NCI-H1092 treated with DMSO at 0.1 percent for 48 hours (cell line): ENCODE measurements at places on chromosomes 6 and 20.

- DNase-seq = no peak
Measured at GRCh38 chr6:131844243-131844841, 36.5 kb downstream of the ENPP1 start.

- DNase-seq = no peak
Measured at GRCh38 chr20:53890443-53891305, 179.7 kb downstream of the BCAS1 start.

GRCh38 chr6:104227508-104227907 is 632.2 kb downstream of the HACE1 start:
- no peak for DNase-seq

- DNase-seq = no peak
Measured at GRCh38 chr6:4377603-4378002, 242.2 kb upstream of the ECI2 start.

DNA sequence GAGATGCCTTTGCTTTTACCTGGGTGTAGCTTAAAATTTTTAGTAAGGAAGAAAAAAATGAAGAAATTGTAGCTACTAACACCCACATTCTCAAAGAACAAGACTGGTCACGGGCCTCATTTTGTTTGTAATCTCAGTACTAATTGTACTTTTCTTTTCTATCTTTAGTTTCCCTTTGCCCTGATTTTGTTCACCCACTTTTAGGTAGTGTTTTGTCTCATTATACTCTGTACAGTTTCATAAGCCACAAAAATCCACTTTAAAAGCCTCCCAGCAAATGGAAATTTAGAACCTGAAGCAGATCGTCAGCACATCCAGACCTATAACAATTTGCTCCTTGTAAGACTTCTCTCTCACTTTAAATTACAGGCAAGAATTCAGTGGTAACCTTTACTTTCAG is 43.3 kb downstream of the TP53INP2 start:
- DNase-seq = no peak

DNA sequence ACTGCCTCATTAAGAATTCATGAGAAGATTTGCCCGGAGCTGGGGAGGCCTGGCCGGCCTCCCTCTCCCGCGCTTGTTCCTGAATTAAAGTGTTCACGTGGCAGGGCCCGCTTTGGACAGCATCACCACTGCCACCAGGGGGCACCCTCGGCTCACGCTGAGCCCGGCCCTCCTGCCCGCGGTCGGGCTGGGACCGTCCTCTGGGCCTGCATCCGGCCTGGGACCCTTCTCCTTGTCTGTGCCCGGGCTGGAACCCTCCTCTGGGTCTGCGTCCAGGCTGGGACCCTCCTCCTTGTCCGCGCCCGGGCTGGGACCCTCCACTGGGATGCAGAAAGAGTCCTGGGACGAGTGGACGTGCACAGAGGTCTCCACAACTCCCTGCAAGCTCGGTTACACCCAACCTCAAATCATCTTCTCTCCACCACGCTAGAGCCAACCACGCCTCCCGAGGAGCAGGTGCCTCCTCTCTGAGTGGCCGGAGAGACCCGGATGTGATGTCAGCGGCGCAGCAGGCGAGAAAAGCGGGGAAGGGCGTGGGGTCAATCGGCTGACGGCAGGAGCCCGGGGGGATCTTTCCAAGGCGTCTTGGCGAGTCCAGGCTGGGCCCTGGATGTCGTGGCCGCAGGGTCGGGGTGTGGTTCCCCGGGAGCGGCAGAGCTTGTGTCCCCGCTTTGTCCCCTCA is 50.9 kb upstream of the DACT2 start:
- peak; percentile 82 for DNase-seq
